ENCODE measurements at places on chromosomes 2 and 18.

- DNase-seq = no peak
Measured at GRCh38 chr2:206937555-206937954, 1.8 kb upstream of the CPO start.

DNA sequence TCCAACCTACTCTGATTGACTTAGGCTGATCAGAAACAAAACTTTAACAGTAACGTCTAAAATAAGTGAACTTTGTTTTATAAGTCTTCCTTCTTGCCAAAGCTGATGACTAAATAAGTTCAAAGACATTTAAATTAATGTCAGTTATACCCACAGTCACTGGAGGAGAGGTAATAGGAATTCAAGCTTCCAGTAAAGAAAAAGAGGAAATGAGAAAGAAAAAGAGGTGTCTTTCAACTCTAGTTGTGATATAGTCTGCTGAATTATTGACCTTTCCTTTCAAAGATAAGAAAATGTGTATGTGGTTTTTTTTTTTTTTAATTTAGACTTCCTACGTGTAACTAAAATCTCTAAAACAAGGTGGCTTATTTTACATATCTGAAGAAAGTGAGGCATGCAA lies 191.5 kb downstream of the SLC8A1 start:
- no peak for DNase-seq

GRCh38 chr18:519019-519879 lies 18.7 kb upstream of the COLEC12 start:
- no peak for DNase-seq

DNA sequence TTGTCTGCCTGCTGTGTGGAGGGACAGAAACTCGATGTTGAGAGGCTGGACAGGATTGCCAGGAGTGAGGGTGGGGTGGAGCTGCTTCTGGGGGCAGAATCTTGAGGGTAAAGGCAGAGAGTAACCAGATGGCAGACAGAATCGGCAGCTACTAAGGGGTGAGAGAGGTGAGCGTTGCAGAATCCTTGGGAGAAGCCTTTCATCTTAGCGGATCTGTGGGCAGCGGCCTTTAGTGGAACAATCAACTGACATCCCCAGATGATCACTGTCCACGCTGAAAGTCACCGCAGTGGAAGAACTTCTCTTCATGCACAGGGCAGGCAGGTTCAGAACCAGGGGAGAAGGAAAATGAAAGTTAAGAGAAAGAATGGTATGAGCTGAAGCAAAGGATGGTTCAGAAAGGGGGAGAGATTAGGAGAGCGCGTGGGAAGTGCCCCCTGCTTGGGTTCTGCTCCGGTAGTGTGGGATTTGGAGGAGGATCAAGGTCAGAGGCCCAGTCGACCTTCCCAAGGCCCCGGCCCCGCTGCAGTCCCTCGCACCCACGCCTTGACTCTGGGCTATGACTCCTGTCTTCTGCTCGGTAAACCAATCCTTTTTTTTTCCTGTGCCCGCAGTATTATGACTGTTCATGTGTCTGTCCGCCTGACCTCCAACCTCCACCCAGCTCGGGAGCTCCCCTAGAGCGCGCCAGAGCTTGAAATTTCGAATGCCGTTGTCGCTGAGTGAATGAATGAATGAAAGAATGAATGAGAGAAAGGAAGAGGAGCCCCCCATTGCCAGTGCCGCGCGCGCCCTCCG lies 584 bp downstream of the BOLA3 start:
- DNase-seq = no peak

DNA sequence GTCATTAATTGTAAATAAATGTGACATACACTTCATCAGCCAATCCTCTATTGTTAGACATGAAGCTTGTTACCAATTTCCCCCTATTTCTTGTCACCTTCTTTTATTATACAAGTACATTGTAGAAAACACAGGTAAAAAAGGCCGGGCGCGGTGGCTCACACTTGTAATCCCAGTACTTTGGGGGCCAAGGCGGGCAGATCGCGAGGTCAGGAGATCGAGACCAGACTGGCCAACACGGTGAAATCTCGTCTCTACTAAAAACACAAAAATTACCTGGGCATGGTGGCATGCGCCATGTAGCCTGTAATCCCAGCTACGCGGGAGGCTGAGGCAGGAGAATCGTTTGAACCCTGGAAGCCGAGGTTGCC lies 42.7 kb upstream of the UBE2F start:
- no peak for DNase-seq

- no peak for DNase-seq
Measured at GRCh38 chr2:171225302-171225980, 64.7 kb upstream of the TLK1 start.

GRCh38 chr2:175539122-175539521 lies 357.6 kb upstream of the ATP5MC3 start:
- no peak for DNase-seq

DNA sequence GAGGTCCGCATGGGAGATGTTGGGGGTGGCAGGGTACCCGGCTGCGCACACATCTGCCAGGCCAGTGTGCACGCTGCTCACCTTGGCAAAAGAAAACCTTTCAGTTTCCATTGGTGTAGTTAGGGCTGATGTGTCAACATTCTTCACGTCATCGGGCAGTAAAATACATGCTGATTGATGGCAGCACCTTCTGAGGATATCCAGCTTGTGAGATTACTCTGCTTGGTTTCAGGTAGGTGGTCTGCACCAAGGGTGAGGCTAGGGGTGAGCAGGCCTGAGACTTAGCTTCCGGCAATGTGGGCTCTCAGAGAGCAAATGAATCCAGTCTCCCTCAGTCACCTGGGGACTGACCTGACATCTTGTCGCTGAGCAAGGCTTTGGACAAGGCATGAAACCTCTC lies 19.3 kb upstream of the ACKR3 start:
- no peak for DNase-seq

DNA sequence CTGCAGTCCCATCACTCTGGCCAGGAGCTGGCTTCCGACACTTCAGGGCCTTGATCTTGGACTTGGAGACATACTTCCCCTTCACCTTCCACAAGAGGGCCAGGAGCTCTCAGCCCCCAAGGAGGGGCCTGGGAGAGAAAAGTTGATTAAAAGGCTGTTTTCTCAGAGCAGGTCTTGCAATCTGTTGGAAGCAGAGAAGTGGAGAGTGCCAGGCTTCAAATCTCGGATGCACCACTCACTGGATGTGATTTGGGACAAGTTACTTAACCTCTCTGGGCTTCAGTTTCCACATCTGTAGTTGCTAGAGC lies 255.3 kb downstream of the CYP26B1 start:
- no peak for DNase-seq

- DNase-seq = no peak
Measured at GRCh38 chr2:218811382-218811781, 20.2 kb downstream of the PRKAG3 start.

GRCh38 chr18:57791911-57792310 lies 11.2 kb downstream of the ATP8B1 start:
- no peak for DNase-seq

- DNase-seq = no peak
Measured at GRCh38 chr2:190978389-190979053, 35.5 kb downstream of the STAT1 start.

- DNase-seq = no peak
Measured at GRCh38 chr2:31525876-31526275, 54.9 kb downstream of the SRD5A2 start.
